NCI-H510A (cell line): ENCODE measurements at places on chromosomes 13 and 19.

DNA sequence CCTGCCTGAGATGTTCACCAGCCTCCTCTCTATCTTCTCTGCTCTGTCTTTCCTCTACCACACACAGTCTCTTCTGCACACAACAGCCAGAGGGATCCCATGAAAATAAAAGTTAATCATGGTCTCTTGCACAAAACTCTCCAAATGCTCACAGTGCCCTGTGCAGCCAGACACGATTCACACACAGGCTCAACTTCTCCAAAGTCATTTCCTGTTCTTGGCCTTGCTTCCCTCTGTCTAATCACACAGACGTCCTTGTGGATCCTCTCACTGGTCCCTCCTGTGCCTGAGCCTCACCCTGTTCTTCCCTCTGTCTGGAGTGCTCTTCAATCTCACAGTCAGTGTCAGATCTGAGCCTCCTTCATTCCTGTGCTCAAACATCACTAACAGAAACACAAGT, 7.8 kb downstream of the SIGLEC12 start:
- DNase-seq: no peak

GRCh38 chr19:17035842-17036424, 9.3 kb upstream of the CPAMD8 start:
- no peak for DNase-seq

DNA sequence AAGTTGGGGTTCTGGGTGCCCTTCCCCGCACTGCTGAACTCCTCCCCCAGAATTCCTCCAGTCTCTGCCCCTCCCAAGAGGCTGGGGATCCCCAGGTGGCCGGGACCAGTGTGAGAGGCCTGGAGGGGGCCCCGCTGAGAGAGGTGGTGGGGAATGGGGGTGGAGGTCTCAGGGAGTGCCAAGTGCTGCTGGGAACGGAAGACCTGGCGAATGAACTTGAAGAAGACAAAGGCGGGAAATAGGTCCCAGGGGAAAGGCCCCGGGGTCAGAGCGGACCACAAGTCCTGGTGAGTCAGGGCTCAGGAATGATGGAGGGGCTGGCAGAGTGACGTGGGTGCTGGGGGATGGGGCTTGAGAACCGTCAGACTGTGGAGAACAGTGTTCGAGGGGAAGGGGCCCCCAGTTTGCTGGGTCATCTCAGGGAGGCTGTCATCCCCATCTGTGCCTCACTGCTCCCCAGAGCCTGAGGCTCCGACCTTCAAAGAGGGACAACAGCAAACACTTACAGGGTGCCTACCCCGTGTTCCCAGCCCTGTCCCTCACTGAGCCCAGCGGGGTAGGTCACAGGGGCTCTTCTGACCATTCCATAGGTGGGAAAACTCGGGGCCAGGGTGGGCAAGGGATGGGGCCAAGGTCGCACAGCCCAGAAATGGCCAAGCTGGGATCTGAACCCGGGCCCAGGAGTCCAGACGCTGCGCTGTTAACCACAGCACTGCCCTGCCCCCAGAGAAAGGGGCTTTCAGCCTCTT, 16.0 kb upstream of the SEMA6B start:
- no peak for DNase-seq

- DNase-seq: peak; percentile 56
Measured at GRCh38 chr19:6065685-6066374, 44.5 kb downstream of the RFX2 start.

DNA sequence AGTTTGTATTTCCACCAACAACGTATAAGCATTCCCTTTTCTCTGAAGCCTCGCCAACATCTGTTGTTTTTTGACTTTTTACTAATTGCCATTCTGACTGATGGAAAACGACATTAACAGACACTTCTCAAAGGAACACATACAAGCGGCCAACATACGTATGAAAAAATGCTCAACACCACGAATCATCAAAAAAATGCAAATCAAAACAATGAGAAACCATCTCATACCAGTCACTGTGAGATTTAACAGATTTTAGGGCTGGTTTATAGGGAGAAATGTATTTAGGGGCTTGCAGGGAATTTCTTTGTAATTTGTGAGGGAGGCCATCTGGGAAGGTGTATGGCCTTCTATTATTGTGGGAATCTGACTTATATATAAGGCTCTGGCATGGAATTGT, 2.8 kb upstream of the DZIP1 start:
- no peak for DNase-seq

DNA sequence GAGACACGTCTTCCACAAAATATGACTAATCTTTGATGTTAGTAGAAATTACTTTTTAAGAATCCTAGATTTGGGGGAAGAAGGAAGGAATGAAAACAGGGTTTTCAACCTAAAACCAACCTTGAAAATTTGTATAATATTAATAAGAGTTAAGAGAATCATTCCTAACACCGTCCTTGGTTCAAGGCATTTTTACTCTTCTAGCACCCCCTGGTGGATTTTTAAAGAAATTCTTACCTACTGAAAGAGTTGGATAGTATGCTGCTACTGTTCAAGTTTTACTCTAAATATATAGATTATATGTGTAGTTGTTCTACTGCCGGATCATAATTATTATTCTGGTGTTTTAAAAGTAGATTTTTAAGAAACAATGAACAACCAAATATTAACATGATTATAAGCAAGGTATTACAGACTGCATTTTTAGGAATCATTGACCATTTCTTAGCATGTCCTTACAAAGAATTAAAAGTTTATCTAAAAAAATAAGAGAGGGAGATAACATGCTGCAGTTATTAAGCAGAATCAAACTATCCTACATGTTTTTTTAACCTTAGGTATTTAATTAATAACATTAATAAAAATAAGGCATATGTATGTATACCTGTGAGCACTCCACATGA, 7.4 kb upstream of the SLITRK6 start:
- peak; percentile 6 for DNase-seq

- no peak for DNase-seq
Measured at GRCh38 chr13:49998714-49999624, 2.1 kb downstream of the TRIM13 start.

DNA sequence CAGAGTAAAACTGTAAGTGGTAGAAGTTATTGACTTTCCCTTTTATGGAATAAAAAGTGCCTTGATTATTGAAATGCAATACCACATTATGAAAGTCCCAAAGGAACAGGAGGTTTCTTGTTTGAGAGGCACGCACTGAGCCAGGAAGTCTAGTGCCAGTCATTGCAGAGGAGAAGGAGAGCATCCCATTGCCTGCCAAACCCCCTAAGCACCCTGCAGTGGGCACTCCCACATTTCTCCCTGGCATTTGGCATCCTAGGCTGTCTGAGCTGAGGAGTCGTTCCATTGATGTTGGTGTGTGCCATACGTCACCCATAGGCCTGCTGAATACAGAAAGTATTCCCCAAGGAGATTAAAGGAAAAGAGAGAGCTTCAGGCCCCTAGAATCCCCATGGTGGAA, 85.7 kb upstream of the MBNL2 start:
- DNase-seq: no peak

DNA sequence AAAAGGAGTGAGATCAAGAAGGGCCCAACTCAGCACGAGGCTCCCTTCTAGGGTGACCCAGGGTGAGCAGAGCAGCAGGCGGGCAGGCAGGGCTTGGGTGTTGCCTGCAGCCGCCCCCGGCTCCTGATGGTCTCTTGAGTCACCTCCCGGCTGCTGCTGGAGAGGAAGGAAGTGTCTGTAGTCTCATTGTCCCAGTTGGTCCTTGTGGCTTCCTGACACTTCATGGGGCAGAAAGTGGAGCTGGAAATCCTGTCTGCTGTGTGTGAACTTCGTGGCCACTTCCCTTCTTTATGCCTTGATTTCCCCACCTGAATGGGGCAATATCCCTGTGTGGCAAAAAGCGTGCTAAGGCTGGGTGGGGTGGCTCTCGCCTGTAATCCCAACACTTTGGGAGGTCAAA, 2.5 kb downstream of the MAP1S start:
- no peak for DNase-seq

GRCh38 chr19:16875584-16876555, 12.9 kb upstream of the F2RL3 start:
- no peak for DNase-seq

DNA sequence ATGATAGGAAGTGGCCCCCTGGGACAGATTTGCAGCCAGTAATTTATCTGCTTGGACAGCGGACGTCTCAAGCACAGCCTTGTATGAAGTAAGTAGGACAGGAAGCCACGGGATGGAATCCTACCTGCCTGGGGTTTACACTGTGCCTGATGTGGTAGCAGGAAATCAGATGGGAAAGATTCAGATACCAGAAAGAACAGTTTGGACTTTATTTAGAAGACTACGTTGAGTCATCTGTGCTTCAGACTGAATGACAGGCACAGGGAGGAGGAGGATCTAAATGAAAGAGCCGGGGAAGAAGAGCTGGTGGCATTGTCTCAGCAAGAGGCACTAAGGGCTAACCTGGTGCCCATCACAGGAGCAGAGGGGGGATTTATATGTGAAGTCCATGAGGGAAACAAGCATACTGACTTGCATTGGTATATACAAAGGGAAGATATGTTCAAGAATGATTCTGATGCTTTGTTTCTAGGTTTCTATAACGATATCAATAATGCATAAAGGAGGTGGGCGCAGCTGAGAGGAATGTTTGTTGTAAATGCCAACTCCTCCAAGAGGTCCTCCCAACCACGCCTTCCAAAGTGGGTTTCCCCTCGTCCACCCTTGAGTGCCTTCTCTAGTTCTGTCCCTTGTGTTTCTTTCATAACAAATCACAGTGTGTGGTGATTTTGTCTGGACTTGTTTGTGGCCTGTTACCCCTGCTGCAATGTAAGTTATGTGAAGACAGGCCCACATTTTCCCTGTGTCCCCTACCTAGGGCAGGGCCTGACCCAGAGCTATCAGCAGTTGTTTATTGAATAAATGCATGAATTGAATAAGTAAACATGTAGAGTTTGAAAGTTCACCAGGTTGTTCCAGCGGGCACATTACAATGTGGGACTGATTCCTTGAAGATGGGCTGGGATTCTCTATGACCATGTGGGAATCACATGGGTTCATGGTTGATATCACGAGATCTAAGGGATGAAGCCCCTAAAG, 328.4 kb downstream of the SLC7A1 start:
- no peak for DNase-seq

GRCh38 chr13:31629085-31629780, 110.1 kb upstream of the RXFP2 start:
- no peak for DNase-seq

- no peak for DNase-seq
Measured at GRCh38 chr13:97069050-97069815, 75.0 kb upstream of the OXGR1 start.

- DNase-seq: peak; percentile 11
Measured at GRCh38 chr19:58150328-58150921, at the start of gene ZNF329. Gene ZNF329, minus strand, starts transcription at chr19:58150789. Its CDS starts 21,286 bp downstream, at chr19:58129503.

DNA sequence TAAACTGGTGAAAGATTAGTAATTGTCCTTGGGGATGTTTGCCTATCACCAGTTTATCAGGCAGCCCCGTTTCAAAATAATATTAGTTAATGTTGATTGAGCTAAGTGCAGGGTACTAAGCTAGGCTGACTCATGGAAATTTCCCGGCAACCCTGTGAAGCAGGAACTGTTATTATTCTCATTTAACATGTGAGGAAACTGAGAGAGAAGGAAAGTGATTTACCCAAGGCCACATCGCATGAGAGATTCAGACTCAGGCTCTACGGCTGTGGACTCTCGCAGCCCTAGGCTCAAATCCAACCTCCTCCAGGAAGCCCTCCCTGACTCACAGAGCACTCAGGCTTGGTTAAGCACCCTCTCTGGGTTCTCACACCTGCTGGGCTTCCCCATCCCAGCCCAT, 19.7 kb downstream of the CLPTM1 start:
- no peak for DNase-seq

- DNase-seq: no peak
Measured at GRCh38 chr19:30171138-30171635, 201.0 kb upstream of the ZNF536 start.

DNA sequence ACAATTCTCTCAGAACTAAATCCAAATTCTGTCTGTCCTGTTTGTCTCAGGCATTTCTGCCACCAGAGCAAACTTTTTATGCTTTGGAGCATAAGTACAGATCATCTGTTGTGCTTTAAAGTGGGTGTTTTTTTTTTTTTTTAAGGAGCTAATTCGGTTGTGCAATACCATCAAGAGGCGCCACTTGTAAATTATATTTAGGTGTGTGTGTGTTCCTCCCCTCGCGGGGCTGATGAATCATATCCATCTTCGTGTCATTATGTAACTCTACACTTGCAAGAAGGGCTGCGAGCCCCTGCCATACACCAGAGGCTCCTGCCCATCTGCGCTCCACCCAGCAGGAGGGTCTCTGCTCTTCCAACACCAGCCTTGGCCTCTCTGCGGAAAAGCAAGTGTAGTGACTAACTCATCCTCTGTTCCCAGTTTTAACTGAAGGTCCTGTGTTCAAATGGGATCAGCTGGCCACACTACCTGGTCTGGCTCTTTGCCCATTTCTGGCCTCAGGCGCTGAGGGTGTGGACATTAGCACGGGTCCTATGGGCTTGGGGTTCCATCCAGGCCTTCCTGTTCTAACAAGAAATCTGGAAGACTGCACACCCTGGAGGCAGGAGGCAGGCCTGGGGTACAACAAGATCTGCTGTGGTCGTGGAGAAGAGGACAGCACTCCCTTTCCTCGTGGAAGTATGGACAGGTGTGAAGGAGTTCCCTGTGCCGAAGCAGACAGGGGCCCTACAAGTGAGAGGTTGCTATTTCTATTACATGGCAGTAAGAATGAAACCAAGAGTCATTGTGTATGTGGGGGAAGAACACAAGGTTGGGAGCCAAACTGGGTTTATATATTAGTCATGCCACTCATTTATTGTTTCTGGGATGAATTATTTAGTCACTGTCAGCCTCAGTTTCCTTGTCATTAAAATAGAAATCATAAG, 96.1 kb upstream of the MBNL2 start:
- peak; percentile 2 for DNase-seq

- DNase-seq: no peak
Measured at GRCh38 chr13:60019119-60019993, 144.4 kb downstream of the DIAPH3 start.

- peak; percentile 44 for DNase-seq
Measured at GRCh38 chr19:4208385-4209094, 20.8 kb upstream of the EBI3 start.
